ENCODE measurements at places on chromosomes 5 and 9.

GRCh38 chr9:128222880-128223670, 19.9 kb downstream of the DNM1 start:
- no peak for DNase-seq

DNA sequence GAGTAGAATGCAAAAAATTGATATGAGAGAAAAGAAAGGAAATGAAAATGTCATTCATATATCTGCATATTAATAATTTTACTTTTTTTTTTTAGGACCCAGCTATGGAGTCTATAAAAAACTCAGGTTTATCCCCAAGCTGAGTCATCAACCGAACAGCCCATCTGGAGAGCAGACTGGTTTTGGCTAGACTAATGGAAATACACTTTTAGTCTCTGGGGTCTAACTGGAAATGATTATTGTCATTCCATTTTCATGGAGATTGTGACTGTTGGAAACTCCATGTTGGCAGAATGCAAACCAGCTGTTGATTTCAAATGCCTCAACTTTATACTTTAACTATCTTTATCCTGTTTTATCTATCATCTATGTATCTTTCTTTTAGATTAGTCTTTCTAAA, 28.7 kb downstream of the ANXA1 start:
- peak; percentile 23 for DNase-seq

DNA sequence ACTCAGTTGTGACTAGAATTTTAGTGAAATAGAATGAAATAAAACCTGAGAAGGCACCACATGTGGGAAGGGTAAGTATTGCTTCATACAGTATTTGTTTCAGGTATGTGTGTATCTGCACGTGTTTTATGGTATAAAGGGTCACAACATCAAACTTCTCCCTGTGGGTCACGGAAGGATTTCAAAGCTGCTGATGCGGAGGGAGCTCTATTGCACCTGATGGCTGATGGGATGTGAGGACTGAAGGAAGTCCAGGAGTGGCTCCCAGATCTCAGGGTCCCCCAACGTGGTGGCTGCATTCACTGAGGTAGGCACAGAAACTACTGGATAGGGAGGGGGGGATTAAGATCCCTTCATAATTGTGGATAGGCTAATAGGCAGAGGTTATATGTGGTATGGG, 159.7 kb downstream of the PJA2 start:
- no peak for DNase-seq

- no peak for DNase-seq
These were observed 178.4 kb downstream of the PAX5 start for GRCh38 chr9:36855448-36856315.

DNA sequence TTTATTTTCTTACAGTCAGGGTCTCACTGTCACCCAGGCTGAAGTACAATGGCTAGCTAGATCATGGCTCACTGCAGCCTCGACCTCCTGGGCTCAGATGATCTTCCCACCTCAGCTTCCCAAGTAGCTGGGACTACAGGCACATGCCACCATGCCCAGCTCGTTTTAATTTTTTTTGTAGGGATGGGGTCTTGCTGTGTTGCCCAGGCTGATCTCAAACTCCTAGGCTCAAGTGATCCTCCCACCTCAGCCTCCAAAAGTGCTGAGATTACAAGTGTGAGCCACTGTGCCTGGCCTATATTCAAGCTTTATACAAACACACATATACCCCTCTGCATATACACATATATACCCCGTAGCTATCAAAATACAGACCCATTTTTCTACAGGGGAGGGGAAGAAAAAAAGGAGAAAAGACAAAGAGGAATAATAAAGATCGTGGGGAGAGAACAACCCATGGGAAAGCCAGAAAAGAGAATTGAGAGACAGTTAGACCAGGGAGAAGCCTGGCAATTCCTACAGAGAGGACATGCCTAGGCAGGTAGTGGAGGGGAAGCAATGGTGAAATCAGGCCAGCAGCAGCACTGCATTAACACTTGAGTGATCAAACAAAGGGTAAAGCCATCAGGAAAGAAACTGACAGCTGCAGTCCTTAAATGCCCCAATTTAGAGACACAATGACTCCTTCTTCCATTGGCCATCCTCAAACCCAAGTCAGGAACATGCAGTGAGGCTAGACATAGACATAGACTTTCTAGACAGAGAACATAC, 102.7 kb downstream of the EFNA5 start:
- DNase-seq: no peak

DNA sequence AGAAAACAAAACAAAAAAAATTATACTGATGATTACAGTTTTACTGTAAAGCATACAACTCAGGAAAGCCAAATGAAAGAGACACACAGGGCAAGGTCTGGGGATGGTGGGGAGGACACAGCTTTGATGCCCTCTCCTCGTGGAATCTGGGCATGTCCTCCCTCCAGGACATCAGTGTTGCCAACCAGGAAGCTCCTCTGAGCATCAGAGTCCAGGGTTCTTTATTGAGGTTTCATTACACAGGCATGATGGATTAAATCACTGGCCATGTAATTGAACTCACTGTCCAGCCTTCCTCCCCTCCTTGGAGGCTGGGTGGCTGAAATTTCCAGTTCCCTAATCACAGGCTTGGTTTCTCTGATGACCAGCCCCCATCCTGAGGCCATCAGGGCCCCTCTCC, 89.6 kb upstream of the MIER3 start:
- no peak for DNase-seq

DNA sequence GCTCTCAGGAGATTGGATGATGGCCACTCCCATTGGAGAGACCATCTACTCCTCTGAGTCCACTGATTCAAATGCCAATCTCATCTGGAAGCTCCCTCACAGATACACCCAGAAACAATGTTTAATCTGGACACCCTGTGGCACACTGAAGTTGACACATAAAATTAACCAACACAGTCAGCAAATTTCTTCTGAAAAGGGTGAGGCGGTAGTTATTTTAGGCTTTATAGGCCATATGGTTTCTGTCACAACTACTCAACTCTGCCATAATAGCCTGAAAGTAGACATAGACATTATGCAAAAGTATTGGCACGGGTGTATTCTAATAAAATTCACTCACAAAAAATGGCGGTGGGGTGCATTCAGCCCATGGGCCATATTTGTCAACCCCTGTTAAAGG, 244.5 kb upstream of the VLDLR start:
- DNase-seq: no peak

DNA sequence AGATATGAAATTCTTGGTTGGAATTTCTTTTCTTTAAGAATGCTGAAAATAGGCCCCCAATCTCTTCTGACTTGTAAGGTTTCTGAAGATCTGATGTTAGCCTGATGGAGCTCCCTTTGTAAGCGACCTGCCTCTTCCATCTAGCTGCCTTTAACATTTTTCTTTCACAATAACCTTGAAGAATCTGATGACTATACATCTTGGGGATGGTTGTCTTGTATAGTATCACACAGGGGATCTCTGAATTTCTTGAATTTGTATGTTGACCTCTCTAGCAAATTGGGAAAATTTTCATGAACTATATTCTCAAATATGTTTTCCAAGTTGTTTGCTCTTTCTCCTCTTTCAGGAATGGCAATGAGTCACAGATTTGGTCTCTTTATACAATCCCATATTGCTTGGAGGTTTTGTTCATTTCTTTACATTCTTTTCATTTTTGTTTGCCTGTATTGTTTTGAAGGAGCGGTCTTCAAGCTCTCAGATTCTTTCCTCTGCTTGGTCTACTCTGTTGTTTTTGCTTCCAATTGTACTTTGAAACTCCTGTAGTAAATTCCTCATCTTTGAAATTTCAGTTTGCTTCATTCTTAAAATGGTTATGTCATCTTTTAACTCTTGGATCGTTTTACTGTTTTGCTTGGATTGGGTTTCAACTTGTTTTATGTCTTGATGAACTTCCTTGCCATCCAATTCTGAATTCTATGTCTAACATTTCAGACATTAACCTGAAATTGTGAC, 245.2 kb upstream of the TARS1 start:
- DNase-seq: peak; percentile 41

DNA sequence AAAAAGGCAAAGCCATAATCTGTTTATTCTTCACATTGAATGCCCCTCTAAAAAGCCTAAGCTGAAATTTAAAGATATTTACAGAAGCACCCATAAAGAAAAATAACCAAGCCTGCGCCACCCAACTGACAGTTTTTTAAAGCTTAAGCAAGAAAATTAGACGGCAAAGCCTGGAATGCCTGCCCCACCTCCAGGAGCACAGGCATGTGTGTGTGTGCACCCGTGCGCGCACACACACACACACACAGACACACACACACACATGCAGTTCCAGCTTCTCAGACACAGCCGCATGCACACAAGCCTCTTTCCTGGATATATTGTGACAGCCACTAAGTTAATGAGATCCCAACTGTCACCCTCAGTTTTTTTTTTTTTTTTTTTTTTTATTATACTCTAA, 88.2 kb downstream of the FRMD3 start:
- DNase-seq: no peak

DNA sequence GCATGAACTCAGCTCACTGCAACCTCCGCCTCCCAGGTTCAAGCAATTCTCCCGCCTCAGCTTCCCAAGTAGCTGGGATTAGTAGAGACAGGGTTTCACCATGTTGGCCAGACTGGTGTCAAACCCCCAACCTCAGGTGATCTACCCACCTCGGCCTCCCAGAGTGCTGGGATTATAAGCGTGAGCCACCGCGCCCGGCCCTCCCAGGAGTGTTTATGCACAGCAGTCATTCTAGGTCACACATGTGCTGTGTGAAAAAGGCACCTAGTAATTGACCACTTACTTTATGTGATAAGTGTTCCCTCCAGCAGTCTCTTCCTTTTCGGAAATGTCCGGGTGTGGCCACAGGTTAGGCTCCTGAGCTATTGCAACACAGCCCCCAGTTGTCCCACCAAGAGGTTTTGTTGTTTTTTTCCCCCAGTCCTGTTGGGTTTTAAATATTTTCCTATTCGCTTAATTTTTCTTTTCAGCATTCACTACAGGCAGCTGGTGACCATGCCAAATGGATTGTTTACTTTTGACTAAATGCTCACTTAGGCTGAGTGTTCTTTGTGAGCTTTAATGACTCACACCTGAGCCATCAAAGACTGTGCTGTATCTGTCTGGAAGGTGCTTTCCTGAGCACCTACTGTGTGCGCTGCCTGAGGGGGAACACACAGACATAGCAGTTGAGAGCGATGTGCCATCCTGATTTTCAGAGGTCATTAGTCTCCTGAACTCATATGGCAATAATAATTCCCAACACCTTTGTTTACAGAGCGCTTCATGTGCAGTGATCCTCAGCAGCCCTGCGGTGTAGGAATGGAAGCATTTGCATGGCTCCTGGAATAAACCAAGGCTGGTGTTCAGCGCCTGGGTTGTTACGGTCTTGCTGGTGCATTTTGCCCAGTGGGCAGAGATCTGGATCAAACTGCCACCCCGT, 94.3 kb downstream of the MVB12B start:
- no peak for DNase-seq

DNA sequence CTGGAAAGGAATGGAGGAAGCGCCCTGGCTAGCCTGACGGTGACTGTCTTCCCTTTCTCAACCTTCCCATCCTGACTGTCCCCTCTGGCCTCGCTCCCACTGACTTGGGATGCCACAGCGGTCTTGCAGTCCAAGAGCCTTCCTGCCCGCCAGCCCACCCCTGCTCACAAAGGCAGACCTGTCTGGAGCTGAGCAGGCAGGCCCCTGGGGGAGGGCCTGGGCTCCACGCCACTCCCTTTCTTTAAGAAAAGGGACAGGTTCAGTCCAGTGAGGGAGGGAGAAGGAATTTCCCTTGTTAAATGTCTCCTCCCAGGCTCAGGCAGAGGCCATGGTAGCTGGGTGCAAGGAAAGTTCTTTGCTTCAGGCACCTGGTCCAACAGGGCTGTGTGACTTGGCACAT, 18.1 kb downstream of the FGF1 start:
- DNase-seq: no peak

- no peak for DNase-seq
These were observed 577.5 kb upstream of the CLINT1 start for GRCh38 chr5:158436271-158437065.

DNA sequence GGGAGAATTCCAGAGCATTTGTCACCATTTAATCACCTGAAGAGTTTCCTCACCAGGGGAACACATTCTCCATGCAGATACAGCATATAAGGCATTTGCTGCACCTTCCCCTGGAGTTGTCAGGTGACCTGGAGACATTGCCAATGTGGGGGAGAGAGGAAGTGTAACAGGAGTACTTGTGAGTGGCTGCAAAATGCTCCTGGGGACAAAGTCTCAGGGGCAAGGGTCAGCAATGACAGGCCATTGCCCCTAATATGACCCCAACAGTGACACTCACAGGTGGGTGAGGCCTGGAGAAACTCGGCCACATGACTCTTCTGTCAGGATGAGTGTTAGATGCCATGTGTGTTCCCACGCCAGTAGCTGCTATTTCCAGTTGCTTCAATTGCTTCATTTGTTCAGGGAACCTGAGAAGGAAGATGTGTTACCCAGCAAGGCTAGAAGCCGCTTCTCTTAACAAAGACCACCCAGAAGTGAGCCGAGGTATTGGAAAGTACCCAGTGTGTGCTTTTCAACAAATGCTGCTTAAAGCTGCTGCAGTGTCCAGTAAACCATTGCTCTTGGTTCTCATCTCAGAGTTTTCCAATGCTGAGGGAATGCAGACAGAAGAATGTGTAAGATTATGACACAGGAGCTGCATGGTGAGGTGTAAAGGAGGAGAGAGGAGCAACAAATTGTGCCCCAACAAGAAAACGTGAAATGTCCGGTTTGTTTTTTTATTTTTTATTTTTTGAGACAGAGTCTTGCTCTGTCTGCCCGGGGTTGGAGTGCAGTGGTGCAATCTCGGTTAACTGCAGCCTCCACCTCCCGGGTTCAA, 128.2 kb upstream of the SLC44A1 start:
- DNase-seq: no peak

GRCh38 chr5:123598028-123598689, 86.2 kb downstream of the CSNK1G3 start:
- no peak for DNase-seq

DNA sequence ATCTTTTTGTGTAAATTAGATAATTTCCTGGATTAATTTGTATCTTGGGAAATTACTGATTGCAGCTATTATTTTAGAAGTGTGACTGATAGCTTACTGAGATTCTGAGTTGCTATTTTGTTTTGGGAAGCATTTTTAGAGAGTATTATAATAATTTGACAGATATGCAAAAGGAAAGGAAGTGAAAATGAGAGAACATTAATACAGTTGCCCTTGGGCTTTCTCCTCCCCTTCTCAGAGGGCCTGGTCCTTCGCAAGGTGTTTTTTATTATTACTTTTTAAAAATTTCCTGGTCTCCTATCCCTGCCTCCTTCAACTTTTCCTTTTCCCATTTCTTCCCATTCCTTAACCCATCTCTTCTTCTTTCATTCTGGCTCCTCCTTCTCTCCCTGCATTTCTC, 32.6 kb downstream of the UBAP1 start:
- no peak for DNase-seq
